Fibroblast of skin of left quadriceps (primary cell): ENCODE measurements at places on chromosomes 1 and 21.

DNA sequence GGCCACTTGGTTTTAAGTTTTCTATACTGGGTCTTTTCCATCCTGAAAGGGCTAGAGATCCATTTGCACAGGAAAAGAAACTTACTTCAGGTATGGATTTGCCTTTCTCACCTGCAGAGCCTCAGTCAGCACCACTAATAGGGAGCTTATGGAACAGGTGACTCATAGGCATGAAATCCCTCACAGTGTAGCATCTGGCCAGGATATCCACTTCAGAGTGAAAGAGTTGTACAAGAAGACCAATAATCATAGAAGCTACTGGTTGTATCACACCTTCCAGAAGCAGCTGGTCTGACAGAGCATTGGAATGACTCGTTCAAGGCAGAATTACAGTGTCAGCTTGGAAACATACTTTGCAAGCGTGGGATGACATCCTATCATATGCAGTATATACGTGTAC is 26.3 kb upstream of the SYT14 start:
- DNase-seq: no peak

GRCh38 chr1:198558402-198558801 is 17.9 kb upstream of the ATP6V1G3 start:
- no peak for DNase-seq

- peak; percentile 83 for DNase-seq
Measured at GRCh38 chr1:116820369-116820768, 66.1 kb downstream of the CD2 start.

- DNase-seq: no peak
Measured at GRCh38 chr21:41730367-41730765, 36.5 kb downstream of the RIPK4 start.

GRCh38 chr1:112337028-112337531 is 58.9 kb upstream of the CTTNBP2NL start:
- no peak for DNase-seq

DNA sequence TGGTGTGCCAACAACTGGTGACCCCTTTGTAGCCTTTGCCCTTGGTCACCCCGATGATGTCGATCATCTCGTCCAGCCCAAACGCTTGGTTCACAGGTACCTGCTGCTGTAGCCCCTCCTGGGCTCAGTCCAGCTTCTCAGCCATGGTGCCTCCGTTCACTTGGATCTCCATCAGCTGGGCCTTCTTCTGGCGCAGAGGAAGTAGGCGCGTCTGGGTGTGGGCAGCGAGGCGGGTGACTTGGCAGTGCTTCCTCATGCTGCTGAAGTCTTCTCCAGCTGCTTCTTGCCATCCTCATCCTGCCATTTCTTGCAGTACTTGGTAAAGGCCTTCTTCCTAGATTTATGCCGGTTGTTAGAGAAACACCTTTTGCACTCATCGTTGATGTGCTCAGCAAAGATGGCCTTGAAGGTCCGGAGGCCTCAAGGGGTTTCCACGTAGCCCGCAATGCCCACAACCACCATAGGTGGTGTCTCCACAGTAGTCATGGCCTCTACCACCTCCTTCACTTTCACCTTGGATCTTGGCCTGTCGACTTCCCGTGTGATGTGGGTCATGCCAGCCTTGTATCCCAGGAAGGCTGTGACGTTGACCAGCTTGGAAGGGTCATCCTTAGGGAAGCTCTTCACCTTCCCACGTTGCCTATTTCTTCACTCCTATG is 13.0 kb downstream of the DOP1B start:
- DNase-seq: no peak

- no peak for DNase-seq
Measured at GRCh38 chr1:99456536-99456935, 189.4 kb upstream of the PALMD start.

GRCh38 chr1:171173069-171173468 is 12.0 kb upstream of the FMO2 start:
- no peak for DNase-seq

GRCh38 chr1:85303440-85304162 is 27.2 kb upstream of the BCL10 start:
- no peak for DNase-seq

DNA sequence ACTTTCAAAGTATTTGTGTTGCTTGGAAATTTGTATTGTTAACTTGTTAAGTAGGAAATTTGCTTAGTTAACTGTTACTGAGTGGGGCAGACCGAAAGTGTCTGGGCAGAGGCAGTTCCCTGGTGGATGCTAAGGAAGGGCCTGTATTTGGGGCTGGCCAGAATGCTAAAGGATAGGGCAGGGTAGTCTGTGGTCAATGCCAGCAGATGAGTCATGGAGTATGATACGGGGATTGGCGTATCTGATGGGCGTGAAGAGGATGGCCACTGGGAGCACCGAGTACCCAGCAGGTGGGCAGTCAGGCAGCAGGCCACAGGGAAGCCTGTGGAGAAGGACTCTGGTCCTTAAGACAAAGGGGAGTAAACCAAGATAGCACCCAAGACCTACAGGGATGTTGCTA is 46.6 kb upstream of the SCAF4 start:
- no peak for DNase-seq

DNA sequence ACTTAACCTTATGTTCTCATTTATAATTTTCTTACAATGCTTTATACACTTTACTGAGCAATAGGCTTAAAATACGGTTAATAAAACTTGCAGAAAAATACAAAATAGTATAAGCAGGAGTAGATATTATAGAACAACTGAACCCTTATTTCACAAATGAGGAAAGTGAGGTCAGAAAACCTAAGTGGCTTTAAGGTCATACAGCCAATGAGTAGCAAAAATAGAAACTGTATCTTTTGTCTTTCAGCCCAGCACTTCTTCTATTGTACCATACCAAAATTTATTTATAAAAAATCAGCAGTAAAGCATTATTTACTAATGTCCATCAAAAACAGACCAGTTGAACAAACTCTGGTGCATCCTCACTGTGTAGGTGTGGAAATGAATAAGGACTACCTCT is 11.6 kb downstream of the FBXO42 start:
- no peak for DNase-seq

- DNase-seq: no peak
Measured at GRCh38 chr21:42705746-42706374, 52.4 kb downstream of the PDE9A start.

DNA sequence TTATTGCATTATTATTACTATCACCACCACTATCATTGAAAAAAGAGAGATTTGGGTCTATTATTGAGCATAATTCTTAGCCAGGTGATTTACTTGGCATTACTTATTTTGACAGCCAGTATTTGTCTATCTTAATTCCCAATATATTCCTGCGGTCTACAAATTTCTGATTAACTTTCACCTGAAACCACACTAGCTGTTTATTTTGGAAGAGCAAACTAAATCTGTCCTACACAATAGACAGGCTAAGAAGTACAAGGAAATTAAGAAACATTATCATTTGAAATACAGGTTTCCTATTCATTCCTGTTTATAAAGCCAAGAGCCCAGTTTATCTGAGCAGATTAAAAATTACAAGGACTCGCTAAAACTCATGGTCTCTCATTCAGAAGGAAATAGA is 6.9 kb upstream of the LYST start:
- no peak for DNase-seq

DNA sequence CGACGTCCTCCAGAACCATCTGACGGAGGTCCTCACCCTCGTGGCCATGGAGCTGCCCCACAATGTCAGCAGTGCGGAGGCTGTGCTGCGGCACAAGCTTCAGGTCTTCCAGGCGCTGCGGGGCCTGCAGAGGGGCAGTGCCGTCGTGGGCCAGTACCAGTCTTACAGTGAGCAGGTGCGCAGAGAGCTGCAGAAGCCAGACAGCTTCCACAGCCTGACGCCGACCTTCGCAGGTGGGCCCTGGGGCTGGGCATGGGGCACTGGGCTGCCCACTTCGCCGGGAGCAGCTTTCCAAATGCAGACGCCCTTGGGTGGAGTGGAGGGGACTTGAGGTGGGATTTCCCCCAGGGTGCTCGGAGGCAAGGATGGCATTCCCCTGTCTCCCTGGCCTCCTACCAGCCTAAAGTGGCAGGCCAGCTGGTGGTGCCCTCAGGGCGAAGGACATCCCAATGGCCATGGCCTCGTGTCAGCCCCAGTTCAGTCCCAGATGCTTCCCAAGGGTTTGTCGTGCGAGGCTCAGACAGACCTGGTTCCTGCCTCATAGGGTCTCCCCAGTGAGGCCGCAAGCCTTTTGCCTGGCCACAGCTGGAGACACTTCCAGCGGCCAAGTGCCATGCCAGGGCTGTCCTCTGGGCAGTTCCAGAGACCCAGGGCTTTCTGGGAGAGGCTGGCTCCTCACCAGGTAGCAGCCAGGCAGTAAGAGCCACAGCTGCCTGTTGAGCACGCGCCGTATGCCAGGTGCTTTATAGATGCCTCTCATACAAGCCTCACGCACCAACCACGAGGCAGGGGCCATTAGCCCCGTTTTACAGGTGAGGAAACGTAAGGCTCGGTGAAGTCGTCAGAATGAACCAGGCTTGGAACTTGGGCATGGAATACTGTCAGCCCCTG is 27.8 kb downstream of the H6PD start:
- DNase-seq: no peak

DNA sequence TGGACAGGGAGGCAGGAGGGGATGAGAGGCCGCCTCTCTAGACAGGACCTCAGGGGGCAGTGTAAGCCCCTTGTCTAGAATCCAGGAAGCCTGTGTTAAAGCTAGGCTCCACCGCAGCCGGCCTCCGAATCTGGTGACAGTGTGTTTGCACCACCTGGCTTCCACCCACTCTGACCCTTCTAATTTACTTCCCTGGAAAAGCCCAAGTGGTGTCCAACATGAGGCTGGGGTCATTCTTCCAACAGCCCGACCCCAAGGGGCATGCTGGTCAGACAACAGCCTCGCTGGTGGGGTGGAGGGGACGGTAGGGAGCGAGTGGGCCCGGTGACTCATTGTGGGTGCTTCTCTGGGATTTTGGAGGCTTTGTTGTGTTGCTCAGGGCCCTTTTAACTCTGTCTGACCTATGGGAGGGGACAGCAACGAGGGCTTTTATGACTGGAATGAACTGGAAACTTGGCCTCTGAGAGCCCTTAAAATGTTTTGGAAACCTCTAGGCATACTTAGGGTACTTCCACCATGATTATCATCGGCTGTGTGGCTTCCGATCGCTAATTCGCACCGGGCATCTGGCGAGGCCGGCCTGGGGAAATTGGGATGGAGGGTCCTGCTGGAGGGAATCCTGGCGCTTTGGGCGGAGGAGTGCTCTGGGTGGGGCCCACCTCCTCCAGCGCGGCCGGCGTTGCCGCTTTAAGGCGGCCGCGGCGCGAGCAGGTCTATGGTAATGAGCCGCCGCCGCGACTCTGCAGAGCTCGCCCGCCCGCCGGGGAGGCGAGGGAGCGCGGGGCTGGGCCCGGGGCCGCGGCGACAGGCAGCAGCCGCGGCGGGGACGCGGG is at the start of gene CELSR2:
CELSR2 (plus strand) TSS at position 743 of the 833 bp plus-strand sequence. CDS start 541 bp downstream, outside the sequence.
- DNase-seq: no peak
